ENCODE measurements at places on chromosomes 3 and 15.

DNA sequence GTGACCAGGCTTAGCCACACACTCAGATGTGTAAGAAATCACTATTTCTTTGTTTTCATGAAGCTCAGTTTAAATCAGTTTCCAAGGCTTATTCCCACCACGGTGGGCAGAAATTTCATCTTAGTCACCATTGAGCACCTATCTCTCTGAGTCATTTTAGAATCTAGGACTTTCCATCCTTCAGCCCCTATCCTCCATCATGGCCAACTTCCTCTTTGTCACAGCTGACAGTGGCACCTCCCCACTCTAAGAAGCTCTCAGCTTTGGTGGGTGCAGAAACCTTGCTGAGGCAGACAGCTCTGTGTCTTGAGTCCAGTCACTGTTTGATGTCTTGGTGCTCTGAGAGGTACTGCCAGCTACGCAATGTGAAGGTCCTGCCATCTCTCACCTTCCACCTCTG, 32.9 kb downstream of the SNTN start:
- DNase-seq, result no peak

- no peak for DNase-seq
These were observed 570 bp downstream of the SACM1L start for GRCh38 chr3:45689787-45690145.

DNA sequence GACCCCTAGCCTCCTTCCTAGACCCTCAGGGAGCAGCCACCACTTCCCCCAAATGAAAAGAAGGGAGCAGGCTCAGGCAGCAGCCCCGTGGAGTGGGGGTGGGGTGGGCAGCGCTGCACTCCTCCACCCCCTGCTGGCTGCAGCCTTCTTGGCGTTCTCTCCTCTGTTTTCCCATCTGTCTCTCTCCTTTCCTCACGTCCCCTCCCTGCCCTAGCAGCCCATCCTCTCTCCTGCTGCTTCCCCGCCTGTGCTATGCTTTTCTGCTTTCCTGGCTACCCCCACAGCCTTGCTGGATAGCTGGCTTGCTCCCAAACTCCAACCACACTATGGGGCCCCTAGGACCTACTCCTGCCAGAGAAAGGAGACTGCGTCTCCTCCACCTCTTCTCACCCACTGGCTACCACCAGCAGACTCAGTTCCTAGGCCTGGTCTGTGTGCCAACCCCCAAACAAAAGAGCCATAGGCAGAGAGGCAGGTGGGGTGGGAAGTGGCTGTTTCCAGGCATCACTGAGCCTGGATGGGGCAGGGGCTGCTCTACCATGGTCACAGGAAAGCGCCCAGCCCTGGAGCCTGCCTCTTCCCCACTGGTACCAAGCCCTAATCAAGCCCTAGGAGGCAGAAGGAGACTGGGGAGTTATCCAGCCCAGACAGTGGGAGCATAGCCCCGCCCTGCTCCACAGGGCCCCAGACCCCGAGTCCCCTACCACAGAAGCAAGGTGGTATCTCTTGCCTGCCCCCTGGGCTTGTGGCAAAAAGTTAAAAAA, 3.4 kb upstream of the DISP2 start:
- no peak for DNase-seq

DNA sequence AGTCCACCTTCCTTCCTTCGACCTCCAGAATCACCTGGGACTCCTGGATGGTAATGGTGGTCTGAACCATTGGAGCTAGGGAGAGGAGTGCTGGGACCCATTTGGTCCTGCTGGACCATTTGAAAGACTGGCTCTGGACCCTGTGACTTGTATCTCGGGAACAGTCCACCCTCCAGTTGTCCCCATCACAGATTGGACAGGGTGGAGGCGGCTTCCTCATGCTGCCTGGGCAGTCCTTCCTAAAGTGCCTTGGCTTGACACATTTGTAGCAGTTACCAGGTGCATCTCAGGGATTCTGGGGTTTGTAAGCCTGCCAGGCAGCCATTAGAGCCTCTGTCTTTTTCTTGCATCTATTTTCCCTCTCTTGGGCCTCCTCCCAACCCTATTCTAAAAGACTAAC, 758.1 kb downstream of the NAALADL2 start:
- DNase-seq, result no peak

GRCh38 chr15:74121858-74122257, 8.5 kb upstream of the ISLR2 start:
- DNase-seq, result no peak

DNA sequence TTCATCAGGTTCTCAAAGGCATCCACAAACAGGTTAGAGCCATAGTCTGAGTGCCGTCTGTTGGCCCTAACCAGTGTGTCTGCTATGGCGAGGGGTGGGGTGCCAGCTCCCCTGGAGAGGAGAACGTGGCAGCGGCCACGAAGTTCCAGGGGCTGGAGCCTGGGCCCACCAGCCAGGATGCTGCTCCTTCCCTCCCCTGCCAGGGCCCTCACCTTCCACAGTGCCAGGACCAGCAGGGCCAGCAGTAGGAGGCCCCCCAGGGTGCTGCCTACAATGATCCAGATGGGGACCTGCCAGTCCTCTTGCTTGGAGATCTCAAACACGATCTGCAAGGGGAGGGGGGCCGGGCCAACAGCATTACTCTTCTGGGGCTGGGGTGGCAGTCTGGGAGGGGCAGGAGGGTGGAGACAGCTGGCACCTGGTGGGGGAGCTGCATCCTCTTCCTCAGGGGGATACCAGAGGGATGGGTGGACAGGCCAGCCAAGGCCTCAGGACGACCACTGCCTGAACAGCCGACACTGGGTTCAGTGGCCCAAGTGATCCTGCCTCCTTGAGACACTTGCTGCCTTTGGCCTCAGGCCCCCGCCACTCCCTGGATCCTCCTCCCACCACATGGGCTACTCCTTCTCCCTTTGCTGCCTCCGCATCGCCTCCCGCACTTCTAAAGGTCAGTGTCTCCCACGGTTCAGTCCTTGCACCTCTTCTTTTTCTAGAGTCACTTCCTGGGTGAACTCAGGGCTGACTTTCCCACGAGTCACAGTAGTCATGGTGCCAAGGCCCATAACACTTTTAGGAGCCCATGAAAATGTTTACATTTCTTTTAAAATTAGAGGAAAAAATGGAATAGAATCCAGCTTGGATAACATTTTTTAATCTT, 26.3 kb downstream of the FEM1B start:
- peak; percentile 1 for DNase-seq

DNA sequence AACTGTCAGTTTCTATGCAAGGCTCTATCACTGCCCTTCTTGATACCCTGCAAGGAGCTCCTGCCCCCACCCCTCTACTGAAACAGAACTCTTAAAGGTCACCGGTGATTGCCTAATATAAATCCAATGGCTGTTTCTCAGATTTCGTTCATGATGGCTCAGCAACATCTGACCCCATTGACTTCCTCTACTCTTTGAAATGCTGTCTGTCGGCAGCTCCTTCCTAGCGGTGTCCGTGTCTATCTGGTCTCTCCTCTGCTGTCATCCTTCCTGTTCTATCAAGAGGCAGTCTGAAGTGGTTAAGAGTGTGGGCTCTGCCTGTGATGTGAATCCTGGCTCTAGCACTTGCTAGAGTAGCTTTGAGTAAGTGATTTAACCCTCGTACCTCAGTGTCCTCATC, 5.5 kb downstream of the TMEM266 start:
- DNase-seq, result no peak

GRCh38 chr3:63565220-63565619, 87.3 kb upstream of the SNTN start:
- DNase-seq, result no peak

DNA sequence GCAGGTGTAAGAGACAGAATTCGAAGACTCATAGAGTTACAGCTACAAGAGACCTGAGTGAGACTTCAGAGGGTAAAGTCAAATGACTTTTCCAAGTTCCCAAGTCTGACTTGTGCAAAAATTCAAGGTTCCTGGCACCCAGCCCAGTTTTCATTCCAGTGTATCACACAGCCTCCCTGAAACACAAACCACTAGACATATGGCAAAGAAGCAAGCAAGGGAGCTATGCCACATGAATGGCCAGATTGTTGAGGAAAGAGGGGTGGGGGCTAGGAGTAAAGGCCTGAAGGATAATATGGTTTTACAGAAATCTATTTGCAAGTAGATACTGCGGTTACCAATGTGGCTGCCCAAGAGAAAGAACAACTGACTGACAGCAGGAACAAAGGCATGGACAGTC, 301.2 kb downstream of the MECOM start:
- DNase-seq, result peak; percentile 26

GRCh38 chr3:12139111-12139511, 19.6 kb downstream of the TIMP4 start:
- DNase-seq, result peak; percentile 36

GRCh38 chr3:190058521-190059241, 62.0 kb downstream of the P3H2 start:
- DNase-seq, result no peak

DNA sequence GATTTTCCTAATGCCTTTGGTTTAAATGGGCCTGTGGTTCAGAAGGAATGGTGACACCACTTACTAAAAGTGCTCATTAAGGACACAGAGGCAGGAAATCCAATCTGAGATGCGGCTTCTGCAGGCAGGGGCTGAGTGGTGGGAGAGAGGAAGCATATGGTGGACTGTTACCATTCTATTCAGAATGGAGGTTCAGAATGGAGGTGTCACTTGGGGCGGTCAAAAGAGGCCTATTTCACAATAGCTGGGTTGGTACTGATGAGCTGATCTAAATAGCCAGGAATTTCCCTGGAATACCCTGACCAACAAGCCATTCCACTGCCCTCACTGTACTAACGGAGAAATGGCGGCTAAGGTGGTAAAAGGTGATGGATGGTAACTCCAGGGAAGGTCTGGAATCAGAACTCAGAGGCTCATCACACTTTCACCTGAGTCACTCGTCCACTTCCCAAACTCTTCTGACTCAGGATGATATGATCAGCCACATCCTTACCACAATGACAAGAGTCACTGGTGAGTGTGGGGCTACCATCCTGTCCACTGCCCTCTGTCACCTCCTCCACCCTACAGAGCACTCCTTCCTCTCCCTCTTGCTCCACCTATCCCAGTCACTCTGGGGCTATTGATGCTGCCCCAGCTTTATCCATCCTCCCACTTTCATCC, 15.7 kb downstream of the RFT1 start:
- no peak for DNase-seq

GRCh38 chr15:98774756-98775497, 126.6 kb downstream of the IGF1R start:
- no peak for DNase-seq

DNA sequence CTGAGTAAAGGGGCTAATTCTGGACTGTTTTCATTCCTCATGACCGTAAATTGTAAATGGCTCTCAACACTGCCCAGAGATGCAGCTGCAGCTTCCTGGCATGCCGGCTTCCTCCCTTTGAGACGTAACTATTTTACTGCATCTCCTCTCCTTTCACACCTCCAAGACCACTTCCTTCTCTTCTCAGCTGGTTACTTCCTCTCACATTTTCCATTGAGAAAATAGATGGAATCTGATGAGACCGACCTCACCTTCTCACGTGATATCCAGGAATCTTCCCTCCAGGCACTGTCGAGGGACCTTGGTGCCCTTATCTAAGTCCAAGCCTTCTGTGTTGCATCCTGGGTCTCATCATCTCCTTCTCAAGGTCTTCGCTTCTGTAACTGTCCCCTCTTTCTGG, 12.7 kb downstream of the LYSMD4 start:
- DNase-seq, result no peak

DNA sequence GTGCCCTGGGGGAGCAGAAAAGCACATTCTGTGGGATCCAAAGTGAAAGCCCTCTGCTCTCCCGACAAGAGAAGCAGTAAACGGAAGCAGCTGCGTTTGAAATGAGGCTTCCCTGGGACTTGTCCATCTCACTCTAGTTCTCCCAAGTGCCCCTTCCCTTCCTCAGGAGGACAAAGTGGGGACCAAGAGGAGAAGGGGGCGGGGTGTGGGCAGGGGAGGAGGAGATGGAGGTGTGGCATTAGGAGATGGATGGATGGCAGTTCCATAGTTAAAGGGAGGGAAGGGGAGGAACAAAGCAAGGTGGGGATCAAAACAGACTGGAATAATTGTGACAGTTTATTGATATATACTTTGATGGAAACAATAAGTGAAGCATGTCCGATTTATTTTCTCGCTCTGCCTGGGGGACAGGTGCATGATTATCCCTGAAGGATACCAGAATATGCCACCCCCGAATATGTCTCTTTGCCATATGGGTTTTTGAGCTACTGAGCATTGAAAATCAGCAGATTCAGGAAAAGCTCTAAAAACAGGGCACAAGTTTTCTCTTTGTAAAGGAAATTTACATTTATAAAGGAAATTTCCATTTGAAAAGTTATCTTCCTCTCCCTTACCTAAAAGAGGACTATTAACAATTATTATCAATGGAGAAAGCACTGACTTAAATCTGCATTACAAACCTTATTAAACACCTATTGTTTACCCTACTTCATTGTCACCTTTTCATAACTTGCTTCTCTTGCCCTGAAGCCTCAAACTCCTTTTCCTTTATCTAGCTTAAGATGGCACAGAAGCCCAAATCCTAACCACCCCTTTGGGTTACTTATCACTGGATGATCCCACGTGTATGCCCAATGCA, 58.9 kb upstream of the DAZL start:
- no peak for DNase-seq

DNA sequence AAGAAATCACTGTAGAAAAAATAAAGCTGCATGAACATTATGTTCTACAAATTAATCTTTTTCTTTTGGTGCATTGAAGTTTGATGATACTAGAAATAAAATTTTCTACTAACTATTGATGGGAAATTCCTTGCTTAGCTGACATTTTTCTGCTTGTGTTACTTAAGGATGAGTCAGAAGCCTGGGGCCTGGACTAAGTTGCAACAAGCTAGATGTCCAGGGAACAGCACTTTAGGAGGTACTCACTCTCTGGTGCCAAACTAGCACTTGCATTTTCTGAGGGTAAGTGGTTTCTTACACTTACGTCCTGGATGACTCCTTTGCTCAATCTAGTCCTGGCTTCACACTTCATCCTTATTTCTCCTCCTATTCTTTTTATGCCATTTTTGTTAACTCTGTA, 945.1 kb downstream of the IGSF11 start:
- DNase-seq, result no peak

DNA sequence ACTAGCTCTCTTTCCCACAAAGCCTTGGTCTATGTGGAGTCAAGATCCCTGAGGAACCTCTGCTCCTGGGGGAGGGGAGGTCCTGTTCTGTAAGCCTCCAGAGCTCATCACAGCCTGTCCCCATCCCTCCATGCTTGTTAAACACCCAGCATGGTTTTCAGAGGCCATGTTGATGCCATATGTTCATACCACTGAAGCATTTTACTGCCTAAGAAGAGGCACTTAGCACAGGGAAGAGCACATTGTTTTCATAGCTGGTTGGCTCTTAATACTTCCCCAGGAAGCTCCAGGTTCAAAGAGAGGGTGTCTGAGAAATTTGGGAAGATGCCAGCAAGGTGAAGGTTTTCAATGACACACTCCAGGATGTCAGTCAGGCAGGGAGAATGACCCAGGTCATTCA, 25.6 kb downstream of the CPNE4 start:
- DNase-seq, result no peak

DNA sequence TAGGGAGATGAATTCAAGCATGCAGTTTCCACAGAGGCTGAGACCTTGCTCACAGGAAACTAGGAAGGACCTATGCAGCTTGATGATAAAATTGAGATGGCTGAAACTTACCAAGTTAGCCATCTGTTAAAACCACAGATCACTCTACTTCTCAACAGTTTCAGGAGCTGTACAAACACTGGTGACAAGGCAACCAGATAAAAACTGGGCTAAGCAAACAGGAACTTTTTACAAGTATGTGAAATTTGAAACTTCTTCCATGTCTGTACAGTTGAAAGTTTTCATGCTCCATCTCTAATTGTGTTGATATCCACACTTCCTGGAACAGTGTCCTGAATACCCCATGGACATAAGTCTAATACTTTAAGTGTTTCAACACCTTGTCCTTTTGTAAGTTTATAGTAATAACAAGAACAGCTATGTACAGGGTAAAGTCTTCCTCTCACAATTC, 78.2 kb downstream of the FAIM start:
- DNase-seq, result no peak
